ENCODE measurements at places on chromosomes 7 and 10. TPM values are rescaled to one million over a fixed set of nuclear protein-coding genes. Genes with fewer than 3 reads are reported as not detected.

GRCh38 chr10:114761205-114762193 lies 60.1 kb upstream of the FHIP2A start:
- DNase-seq, result no peak
- no peaks in the 10 kb centered on the region for H3K36me3 ChIP-seq
- H3K27me3 ChIP-seq, result no peaks in the 10 kb centered on the region
- H3K4me1 ChIP-seq, result no peaks in the 10 kb centered on the region
- H3K4me3 ChIP-seq, result no peak overlapping the region

- H3K27me3 ChIP-seq, result no peaks in the 10 kb centered on the region
- H3K4me1 ChIP-seq, result peaks cover 9% of the 10 kb centered on the region
- H3K27ac ChIP-seq, result no peak overlapping the region
- no peak for DNase-seq
Observed at GRCh38 chr7:4610768-4611467, 71.2 kb upstream of the FOXK1 start.

DNA sequence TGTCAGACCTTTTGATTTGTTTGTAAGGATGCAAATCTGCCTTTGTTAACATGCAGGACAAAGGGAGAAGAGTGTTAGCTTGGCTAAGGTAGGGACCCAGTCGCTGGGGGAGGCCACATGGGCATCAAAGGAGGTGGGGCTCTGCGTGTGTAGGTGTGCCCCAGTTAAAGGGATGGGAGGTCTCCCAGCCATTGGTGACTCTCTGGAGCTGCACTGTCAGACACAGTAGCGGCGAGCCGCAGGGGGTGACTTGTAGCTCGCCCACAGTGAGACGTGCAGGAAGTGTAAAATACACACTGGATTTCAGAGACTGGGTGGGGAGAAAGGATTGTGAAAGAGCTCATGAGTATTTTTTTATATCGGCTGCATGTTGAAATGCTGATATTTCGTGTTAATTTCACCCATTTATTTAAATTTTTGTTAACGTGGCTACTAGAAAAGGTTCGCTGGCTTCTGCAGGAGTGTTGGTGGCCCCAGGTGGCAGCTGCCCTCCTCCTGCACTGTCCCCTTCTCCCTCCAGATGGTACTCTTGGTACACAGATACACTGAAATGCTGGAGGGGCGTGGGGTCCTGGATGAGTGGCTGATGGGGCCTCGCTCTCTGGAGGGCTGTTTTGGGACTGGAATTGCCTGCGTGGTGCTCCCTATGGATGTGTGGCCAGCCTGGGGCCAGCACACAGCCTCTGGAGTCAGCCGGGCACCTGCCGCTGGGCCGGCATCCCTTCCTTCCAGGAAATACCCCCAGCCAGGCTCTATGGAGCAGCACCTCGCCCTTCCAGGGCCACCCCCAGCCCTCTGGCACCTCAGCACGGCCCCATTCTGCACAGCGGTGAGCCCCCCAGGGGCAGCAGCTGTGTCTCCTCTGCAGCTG lies 59.2 kb downstream of the LHPP start:
- H3K27me3 ChIP-seq, result no peaks in the 10 kb centered on the region
- peaks cover 36% of the 10 kb centered on the region for H3K4me1 ChIP-seq
- no peak overlapping the region for H3K27ac ChIP-seq
- DNase-seq, result no peak
- H3K4me3 ChIP-seq, result no peak overlapping the region

GRCh38 chr10:110076559-110077318 lies 69.0 kb downstream of the ADD3 start:
- peaks cover 74% of the 10 kb centered on the region for H3K4me1 ChIP-seq
- DNase-seq, result no peak
- no peak overlapping the region for H3K4me3 ChIP-seq
- H3K27ac ChIP-seq, result peak overlapping the region; percentile 53

- DNase-seq, result no peak
- no peaks in the 10 kb centered on the region for H3K27me3 ChIP-seq
- H3K4me3 ChIP-seq, result no peak overlapping the region
- H3K27ac ChIP-seq, result peak overlapping the region; percentile 90
- no peaks in the 10 kb centered on the region for H3K36me3 ChIP-seq
- H3K4me1 ChIP-seq, result peaks cover 65% of the 10 kb centered on the region
Observed at GRCh38 chr7:153523320-153524015, 528.7 kb upstream of the DPP6 start.

DNA sequence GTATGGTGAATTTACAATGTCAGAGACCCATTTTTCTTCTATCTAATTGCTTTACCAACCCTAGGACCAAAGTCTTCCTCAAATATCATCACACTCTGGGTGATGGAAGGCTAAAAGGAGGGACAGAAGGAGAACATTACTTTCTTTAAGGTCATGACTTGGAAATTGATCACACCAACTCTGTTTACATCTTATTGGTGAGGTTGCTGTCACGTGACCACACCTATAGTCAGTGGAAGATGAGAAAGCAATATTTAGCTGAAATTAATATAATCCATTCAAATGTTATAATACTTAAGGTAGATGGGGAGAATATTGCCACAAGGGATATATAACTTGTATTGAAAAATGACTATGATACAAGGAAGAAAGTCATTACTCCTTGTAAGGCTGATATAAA lies 183.6 kb upstream of the SMIM30 start:
- DNase-seq, result no peak
- H3K36me3 ChIP-seq, result no peaks in the 10 kb centered on the region
- no peak overlapping the region for H3K4me3 ChIP-seq
- H3K27ac ChIP-seq, result no peak overlapping the region
- H3K27me3 ChIP-seq, result no peaks in the 10 kb centered on the region
- H3K4me1 ChIP-seq, result no peaks in the 10 kb centered on the region

- H3K36me3 ChIP-seq, result no peaks in the 10 kb centered on the region
- H3K4me3 ChIP-seq, result no peak overlapping the region
- no peak for DNase-seq
Observed at GRCh38 chr10:97820096-97820704, 29.4 kb upstream of the GOLGA7B start.

GRCh38 chr10:31000867-31001266 lies 30.8 kb downstream of the ZNF438 start:
- peaks cover 3% of the 10 kb centered on the region for H3K4me1 ChIP-seq
- no peaks in the 10 kb centered on the region for H3K27me3 ChIP-seq
- DNase-seq, result no peak
- no peak overlapping the region for H3K27ac ChIP-seq

GRCh38 chr10:66671064-66671463 lies 254.8 kb upstream of the LRRTM3 start:
- H3K27ac ChIP-seq, result no peak overlapping the region
- no peaks in the 10 kb centered on the region for H3K36me3 ChIP-seq
- no peaks in the 10 kb centered on the region for H3K4me1 ChIP-seq
- DNase-seq, result no peak
- H3K27me3 ChIP-seq, result no peaks in the 10 kb centered on the region
- H3K4me3 ChIP-seq, result no peak overlapping the region

The OR2A12 gene
- total RNA-seq, result not detected

The EPHA1 gene
- total RNA-seq, result 0.23 TPM

The XRCC2 gene
- 0.57 TPM for total RNA-seq

The CUBN gene
- 1.3 TPM for total RNA-seq

The DOCK1 gene
- 41.4 TPM for total RNA-seq

The ACHE gene
- 4.6 TPM for total RNA-seq

The NDUFA5 gene
- total RNA-seq, result 70.9 TPM

The HOGA1 gene
- 1.5 TPM for total RNA-seq

The AKR1C1 gene
- 130 TPM for total RNA-seq

The MRLN gene
- not detected for total RNA-seq

Measured in esophagus muscularis mucosa (tissue), 4 donors.